ENCODE measurements at places on chromosomes 7 and 10.

DNA sequence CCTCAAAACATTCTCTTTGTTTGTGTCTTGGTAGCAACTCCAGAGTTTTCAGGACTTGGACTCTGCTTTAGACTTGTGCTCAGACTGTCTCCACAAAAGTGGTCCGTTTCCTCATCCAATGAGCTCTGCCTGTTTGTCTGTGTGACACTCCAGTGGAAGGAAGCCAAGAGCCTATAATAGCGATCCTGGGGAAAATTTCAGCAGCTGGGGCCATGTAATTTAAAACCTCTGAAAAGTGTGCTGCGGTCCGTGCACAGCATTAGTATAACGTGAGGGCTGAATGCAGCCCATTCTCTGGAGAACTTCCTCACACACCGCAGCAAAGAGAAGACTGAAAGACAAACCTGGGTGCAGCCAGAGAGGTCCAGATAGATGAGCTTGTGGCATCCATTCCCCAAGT lies at the start of gene LRRC17:
LRRC17 (plus strand) TSS at position 259 of the 400 bp plus-strand sequence. CDS start 20,914 bp downstream, outside the sequence.
- no peaks in the 10 kb centered on the region for H3K27me3 ChIP-seq
- H3K27ac ChIP-seq, result no peak within 1 kb of the TSS
- DNase-seq, result no peak
- H3K4me1 ChIP-seq, result no peaks in the 10 kb centered on the region

GRCh38 chr7:104179178-104179577 lies 28.6 kb downstream of the ORC5 start:
- H3K27me3 ChIP-seq, result no peaks in the 10 kb centered on the region
- H3K4me3 ChIP-seq, result no peak overlapping the region
- H3K36me3 ChIP-seq, result no peaks in the 10 kb centered on the region
- H3K4me1 ChIP-seq, result no peaks in the 10 kb centered on the region
- DNase-seq, result no peak

DNA sequence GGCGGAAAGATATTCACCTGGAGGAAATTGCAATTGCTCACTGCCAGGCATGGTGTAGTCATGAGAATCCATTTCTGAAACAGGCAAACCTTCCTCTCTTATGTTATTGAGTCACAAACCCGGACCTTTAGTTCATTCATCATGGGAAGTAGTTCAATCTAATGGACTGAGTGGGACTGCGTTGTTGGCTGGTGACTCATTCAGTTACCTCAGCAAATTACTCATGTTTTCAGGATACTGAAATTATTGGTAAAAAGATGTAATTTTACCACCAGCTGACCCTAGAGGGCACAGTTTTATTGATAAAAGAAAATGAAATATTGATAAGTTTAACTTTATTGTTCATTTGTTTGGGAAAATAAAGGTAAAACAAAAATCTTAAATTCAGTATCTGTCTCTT lies 1194.4 kb upstream of the SORCS1 start:
- H3K27ac ChIP-seq, result no peak overlapping the region
- H3K4me1 ChIP-seq, result no peaks in the 10 kb centered on the region
- H3K4me3 ChIP-seq, result no peak overlapping the region
- H3K36me3 ChIP-seq, result no peaks in the 10 kb centered on the region

DNA sequence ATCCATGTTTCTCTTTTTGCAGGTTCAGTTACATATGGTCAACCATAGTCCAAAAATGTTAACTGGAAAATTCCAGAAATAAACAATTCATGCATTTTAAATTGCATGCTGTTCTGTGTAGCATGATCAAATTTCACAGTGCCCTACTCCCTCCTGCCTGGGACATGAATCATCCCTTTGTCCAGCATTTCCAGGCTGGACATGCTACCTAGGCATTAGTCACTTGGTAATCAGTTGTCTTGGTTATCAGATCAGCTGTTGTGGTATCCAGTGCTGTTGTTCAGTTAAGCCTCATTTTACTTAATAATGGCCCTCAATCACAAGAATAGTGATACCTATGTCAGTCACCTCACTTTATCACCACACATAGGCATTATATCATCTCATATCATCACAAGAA lies 7.3 kb upstream of the PNLIP start:
- no peaks in the 10 kb centered on the region for H3K27me3 ChIP-seq
- no peaks in the 10 kb centered on the region for H3K36me3 ChIP-seq
- no peak overlapping the region for H3K4me3 ChIP-seq

DNA sequence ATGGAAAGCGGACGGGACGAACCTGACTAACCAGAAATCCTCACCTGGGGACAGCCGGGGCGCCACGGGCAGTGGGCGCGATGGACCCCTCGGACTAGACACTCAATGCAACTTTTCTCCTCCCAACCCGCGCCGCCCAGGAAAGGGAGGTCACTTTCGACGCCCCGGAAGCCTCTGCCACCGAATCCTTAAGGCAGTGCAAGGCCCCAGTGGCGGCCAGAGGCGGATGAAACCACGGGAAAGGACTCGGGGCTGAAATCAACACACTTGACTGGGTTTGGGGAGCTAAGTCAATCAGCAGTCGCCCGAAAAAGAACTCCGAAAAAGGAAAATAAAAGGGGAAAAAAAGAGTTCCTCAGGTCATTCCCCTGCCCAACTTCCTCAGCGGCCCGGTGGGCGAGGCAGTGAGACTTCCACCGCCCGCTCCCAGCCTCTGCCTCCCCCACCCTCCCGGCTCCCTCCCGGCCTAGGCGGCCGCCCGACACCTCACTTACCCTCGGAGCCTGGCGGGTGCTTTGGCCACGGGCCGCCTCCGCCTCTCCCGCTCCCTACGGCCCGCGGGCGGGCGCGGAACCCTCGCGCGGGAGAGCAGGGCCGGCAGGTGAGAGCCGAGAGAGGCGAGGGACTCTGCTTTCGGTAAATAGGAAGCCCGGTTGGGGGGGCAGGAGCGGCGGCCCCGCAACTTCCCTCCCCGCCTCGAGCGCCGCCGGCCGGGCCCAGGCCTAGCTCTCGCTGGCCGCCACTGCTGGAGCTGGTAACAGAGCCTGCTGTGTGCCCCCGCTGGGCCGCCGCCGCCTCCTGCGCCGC lies 518 bp downstream of the WAPL start:
- DNase-seq, result peak; percentile 79
- H3K27ac ChIP-seq, result peak overlapping the region; percentile 95

DNA sequence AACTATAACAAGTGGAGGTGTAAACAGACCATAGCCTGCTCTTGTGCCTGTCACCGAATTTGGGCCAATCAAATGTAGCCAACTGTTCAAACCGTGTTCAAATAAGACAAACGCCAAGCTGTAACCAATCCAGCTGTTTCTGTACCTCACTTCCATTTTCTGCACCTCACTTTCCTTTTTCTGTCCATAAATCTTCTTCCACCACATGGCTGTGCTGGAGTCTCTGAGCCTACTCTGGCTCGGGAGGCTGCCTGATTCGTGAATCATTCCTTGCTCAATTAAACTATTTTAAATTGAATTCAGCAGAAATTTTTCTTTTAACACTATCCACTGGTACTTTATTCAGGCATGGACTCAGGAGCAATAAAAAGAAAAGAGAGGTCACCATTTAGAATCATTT lies 29.9 kb upstream of the COL1A2 start:
- no peaks in the 10 kb centered on the region for H3K36me3 ChIP-seq
- no peak overlapping the region for H3K27ac ChIP-seq
- H3K4me1 ChIP-seq, result no peaks in the 10 kb centered on the region
- H3K4me3 ChIP-seq, result no peak overlapping the region
- no peak for DNase-seq

DNA sequence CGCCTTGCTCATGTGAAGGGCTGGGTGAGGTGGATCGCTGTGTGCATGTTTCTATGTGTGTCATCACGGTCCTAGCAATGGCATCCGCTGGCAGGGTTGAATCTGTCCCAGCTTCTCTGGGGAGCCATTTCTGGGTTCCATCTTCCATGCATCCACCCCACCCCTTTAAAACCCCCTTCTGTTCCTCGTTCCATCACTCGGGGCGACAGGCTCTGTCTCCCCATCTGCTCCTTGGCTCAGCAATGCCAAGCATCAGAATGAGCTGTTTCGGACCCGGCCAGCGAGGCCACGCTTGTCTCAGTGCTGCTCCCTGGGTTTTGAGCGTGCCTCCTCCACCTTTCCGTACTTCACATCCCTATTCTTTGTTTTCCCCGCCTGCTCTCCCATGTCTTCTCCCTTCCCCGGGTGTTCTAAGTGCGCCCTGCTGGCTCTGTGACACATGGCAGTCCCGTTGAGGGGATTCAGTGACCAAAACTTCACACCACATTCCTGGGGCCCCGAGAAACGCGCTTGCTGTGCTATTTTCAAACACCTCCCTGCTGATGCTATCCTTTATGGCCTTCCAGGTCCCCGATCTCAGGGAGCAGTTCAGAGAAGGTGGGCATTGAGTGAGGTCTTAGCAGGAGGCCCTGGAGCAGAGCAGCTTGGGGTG lies 554.1 kb upstream of the FOXK1 start:
- no peaks in the 10 kb centered on the region for H3K36me3 ChIP-seq
- no peaks in the 10 kb centered on the region for H3K27me3 ChIP-seq

Data from colonic mucosa (tissue), 4 donors.